ENCODE measurements at places on chromosomes 5 and 9.

DNA sequence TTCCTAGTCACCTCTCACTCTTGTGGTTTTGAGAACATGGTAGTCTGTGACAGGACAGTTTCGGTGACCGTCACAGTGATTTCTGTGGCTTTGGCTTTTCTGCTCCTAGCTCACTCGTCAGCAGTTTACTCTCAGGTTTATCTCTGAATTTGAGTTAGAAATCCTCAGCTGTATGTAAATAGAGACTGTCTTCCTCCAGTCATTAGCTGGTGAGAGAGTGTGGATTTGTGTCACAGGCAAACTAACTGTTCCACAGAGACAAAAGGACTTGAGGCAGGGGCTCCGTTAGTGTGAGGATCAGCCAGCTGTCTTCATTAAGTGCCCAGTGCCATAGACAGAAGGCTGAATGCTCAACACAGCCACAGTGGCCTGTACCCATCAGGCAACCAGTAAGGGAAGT, 131.4 kb downstream of the CD180 start:
- no peak for DNase-seq

DNA sequence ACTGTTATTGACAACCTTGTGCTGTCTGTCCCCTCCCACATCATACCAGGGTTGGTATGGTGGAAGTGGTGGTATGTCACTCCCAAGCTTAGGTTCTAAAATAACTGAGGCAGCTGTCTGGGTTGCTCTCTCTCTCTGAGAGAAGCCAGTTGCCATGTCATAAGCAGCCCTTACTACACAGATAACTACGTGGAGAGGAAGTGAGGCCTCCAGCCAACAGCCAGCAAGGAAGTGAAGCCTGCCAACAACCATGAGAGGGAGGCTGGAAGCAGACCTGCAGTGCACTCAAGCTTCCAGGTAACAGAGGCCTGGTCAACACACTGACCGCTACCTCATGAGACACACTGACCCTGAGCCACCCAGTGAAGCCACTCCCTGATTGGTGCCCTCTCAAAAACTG, 18.6 kb downstream of the CTNNAL1 start:
- no peak for DNase-seq

DNA sequence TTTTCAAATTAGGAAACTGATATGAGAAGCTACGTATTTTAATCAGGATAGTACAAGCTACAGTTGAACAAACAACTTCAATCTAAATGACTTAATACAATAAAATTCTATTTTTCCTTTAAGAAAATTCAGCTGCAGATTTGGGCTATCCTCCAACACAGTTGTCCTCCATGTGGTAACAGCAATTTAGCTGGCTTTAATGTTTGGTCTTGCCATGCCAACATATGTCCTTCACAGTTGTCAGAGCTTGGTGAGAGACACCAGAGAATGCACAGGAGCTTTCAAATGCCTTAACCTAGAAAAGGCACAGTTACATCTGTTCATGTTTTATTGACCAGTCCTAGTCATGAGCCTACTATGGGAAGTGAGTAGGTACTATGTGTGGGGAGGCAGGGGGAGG, 10.8 kb downstream of the FAM174A start:
- DNase-seq: no peak

DNA sequence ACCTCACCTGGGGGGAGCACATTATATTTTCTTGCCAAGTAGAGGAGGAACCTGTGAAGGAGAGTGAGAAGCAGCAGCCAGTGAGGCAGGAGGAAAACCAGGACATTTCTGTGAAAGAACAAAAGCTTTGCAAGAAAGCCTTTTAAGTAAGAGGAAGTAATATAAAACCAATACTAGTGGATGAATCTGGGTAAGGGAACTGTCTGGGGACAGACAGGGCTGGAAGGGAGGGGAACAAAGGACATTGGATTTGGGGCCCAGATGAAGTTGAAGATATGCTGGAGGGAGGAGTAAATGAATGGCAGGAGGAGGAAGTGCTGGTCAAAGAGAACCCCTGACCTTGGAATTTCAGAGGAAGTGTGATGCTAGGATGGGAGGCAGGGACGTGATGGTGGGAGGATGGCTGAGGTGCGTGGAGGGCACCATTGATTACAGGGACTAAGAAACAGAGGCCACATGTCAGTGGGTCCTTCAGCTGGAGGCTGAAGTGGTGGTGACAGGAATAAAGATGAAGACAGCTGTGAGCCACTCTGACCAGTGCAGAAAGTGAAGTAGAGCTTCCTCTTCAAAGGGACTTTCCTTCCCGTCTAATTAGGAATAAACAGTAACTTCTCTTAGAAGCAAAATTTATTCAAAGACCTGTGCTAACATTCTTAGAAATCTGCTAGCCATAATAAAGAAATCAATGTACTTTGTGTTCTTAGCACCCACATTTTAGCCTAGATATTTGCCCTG, 43.5 kb upstream of the FABP6 start:
- DNase-seq: no peak

- no peak for DNase-seq
Measured at GRCh38 chr9:74771672-74772071, 116.0 kb downstream of the TRPM6 start.
